ENCODE measurements at places on chromosomes 5 and 9.
A peak's percentile ranks its signal among the peaks of the same experiment; 100 is the strongest.

GRCh38 chr5:176362233-176362490 is 598 bp upstream of the KIAA1191 start:
- no peak for DNase-seq

DNA sequence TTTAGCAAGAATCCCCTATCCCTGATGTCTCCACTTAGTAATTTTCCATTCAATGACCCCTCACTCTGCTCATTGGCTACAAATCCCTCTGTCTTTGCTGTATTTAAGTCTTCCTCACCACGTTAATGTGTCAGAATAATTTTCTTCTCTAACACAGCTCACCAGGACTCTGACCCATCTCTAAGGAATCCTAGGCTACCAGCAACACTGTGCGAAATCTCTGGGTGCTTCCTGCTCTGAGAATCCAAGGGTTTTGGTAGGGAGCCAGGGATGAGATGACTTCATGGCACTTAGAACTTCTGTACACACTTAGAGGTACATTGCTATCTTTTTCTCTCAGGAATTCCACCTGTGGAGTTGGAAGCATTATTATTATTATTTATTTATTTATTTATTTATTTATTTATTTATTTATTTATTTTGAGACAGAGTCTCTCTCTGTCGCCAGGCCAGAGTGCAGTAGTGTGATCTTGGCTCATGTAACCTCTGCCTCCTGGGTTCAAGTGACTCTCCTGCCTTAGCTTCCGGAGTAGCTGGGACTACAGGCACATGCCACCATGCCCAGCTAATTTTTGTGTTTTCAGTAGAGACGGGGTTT is 53.5 kb downstream of the FOXI1 start:
- DNase-seq: no peak

GRCh38 chr9:129007035-129007765 is 20.9 kb downstream of the SH3GLB2 start:
- no peak for DNase-seq

GRCh38 chr5:54743997-54744788 is 226.6 kb downstream of the SNX18 start:
- DNase-seq: no peak

GRCh38 chr5:126869005-126869451 is 92.1 kb downstream of the LMNB1 start:
- peak; percentile 22 for DNase-seq

GRCh38 chr5:171418982-171419687 is at the start of gene FGF18:
Gene FGF18, plus strand, starts transcription at chr5:171419647. Its CDS starts 553 bp downstream, at chr5:171420200.
- DNase-seq: no peak

GRCh38 chr9:102975251-102975650 is 19.9 kb upstream of the CYLC2 start:
- DNase-seq: no peak

DNA sequence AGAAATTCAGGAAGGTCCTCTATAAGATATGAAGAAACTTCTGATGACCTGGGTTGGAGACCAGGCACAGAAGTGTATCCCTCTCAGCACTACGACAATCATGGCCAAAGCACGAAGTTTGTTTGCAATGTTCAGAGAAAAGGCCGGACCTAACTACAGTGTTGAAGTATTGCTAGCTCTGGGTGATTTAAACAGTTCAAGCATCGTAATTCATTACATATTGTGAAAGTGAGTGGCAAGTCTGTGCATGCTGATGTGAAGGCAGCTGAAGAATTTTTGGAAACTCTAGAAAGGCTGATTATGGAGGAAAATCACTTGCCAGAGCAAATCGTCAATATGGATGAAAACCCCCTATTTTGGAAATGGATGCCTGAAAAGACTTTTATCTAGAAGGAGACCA is 67.2 kb upstream of the PANK3 start:
- DNase-seq: no peak

GRCh38 chr5:149702934-149703646 is 27.0 kb upstream of the PPARGC1B start:
- no peak for DNase-seq

DNA sequence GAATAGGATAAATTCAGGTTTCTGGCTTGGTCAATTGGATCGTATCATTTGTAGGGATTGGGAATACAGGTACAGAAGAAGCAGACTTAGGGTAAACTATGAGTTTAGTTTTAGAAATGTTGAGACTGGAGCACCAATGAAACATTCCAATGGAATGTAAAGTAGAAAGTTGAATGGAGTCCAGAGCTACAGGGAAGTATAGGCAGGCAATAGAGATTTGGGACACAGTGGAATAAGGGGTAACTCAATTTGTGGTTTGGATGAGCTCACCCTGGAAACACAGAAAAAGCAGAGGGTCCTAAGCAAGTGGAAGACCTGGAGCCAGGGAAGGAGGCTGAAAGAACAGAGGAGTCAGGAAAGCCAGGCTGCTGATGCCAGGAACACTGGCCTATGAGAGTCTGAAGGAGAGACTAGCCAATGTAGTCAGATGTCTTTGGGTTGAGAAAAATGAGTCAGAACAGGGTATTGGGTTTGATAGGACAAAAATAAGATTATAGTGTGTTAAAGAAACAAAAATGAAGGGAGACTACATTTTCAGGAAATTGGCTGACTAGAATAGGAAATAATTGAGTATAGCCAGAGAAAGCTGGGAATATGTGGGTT is 72.8 kb downstream of the STARD4 start:
- DNase-seq: no peak

DNA sequence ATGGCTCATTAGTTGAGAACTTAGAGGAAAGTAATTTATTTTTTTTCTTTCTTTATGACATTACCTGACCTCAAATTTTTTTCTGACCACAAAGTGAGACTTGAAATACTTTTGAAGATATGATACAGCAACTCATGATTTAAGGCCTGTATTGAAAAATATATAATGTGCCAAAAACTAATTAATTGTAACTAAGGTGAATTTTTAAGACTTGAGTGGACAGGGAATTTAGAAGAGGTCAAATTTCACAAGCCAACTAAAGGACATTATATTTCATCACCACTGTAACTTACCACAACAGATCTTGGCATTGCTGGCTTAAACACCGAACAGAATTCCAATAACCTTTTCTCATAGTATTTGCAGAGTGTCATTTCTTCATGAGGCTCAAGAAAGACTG is 1.8 kb downstream of the CCNH start:
- no peak for DNase-seq

- DNase-seq: no peak
These were observed 8.9 kb upstream of the SH3TC2 start for GRCh38 chr5:149071756-149072155.

DNA sequence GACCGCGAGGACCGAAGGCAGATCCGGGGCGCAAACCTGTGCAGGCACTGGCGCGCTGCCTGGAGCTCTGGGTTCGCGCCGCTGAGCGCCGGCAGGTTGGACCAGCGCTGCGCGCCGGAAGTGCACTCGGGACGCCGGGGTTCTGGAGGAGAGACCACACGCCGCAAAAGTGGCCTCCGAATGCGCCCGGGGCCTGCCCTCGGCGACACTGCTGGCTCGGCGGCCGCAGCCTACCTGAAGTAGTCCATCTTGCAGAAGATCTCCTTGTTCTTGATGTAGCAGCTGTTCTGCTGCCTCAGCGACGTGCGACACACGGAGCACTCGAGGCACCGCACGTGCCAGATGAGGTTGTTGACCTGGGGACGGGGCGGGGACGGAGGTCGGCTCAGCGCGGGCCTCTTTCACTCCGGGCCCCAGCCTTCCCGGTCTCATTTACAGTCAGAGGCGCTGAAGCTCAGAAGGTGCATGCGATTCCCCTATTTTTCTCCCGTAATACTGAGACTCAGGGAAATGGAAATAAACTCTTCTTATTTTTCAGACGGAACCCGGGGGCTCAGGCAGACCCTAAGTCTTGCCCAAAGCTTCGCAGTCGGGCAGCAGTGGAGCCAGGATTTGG is 2.5 kb downstream of the LHX6 start:
- no peak for DNase-seq

GRCh38 chr5:163789870-163790269 is 284.5 kb downstream of the MAT2B start:
- no peak for DNase-seq

DNA sequence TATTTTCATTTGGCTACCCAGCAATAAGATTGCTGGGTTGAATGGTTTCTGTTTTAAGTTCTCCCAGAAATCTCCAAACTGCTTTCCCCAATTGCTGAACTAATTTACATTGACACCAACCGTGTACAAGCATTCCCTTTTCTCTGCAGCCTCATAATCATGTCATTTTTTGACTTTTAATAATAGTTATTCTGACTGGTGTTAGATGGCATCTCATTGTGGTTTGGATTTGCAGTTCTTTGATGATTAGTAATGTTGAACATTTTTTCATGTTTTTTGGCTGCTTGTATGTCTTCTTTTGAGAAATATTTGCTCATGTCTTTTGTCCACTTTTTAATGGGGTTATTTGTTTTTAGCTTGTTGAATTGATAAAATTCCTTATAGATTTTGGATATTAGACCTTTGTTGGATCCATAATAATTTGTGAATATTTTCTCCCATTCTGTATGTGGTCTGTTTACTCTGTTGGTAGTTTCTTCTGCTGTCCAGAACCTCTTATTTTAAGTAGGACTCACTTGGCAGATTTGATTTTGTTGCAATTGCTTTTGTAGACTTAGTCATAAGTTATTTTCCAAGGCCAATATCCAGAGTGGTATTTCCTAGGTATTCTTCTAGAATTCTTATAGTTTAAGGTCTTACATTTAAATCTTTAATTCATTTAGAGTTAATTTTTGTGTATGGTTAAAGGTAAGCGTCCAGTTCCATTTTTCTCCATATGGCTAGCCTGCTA is 793.7 kb downstream of the BRINP1 start:
- DNase-seq: no peak

DNA sequence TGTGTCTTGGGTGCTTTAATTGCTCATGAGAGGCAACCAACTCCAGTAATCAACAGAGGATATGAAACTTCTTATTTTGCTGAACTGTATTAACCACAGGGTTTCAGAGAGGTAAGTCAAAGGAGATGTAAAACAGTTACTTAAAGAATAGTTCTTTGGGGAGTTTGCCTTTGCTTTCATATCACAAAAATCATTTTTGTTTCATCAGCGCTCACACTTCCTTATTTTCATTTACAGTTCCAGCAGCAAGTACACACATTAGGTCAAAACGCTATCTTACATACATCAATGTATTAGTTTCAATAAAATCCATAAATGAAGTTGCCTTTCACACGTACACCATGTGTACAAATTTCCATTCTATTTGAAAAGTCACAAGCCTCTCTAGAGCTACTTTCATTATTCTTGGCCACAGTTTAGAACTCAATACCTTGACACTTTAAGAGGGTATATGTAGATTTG is 50.1 kb downstream of the ST8SIA4 start:
- DNase-seq: no peak

GRCh38 chr5:116305899-116306298 is 221.1 kb downstream of the COMMD10 start:
- no peak for DNase-seq

GRCh38 chr5:58335518-58335917 is 124.4 kb downstream of the PLK2 start:
- DNase-seq: no peak

GRCh38 chr9:17824616-17825264 is 245.9 kb downstream of the SH3GL2 start:
- no peak for DNase-seq

DNA sequence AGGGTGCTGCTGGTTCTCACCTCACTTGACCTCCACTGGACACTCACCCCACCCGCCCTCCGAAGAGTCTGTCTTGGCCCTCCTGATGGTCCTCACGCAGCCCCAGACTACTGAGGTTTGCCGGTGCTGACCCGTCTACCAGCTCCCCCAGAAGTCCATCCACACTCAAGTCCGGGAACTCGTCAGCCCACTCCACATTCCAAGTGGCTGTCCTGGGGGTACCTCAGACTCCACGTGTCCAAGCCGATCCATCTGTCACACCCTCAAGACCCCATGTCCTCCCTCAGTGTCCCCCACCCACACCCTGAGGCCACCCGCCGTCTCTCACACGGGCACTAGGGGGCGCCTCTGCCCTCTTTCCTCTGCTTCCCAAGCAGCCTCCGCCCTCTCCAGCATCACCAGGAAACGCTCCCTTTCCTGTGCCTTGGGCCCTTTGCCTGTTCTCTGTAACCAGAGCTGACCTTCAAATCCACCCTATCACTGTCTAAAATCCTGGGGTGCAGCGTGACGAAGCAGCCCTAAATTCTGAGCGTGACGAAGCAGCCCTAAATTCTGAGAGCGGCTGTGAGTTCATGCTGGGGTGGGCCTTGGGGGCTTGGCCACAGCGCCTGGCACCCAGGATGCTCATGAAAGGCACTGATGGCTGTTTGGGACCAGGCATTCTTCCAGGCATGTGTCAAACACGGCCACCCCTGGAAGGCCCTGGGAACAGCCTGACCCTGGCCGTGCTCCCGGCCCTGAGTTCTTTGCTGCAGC is 95.7 kb downstream of the KCNT1 start:
- DNase-seq: no peak

DNA sequence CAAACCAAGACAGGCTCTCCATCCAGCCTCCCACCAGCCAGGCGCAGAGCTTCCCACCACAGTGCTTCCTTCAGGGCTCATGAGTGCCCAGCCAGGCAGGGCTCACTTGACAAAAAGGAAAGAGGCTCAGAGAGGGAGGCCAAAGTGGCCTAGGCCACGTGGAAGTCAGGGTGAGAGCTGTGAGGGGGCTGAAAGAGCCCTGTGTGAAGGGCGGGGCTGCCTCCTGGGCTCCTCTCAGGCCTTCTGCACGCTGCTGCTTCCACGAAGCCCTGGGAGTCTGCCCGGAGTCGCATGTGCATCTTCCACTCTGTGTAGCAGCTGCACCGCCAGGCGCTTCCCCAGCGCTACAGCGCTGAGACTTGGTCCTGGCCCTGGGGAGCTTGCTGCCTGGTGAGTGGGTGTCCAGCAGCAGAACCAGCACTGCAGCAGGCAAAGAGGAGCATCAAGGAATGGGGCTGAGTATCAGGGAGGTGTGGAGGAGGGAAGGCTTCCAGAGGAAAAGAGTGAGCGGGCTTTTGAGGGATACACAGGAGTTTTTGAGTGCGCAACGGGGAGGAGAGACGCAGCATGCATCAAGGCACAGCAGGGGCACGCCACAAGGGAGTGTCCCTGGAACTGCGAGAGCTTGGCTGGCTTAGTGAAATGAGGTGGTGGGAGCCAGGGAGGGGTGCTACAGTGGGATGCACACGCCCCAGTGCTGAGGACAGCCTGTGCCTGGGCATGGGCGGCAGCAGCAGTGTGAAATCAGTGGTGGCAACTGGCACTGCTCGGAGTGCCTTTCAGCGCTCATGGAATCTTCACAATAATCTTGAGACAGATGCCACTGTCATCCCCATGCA is 178.0 kb downstream of the GAPVD1 start:
- DNase-seq: no peak

DNA sequence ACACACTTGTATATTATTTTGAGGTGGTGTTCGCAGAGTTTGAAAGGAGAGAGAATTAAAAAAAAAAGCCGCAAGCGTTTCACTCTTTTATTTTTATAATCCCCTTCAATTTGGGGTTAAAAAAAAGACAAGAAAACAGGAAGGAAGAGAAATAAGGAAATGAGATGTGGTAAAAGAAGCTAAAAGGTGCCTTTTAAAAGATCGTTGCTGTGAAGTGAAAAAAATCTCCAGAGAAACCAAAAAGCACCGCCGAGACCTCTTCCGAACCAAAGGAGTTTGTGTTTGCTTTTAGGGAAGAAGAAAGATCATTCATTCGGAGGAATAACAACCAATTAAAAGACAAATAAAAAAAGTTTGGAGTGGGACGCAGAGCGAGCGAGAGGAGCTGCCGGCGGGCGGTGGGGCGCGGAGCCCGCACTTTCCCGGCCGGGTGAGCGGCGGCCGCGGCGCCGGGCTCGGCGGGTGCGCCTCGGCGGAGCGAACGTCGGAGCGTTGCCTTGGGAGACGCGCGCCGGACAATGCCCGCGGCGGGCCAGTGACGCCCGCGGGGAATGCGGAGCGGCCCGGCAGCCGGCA is 355 bp downstream of the TLE4 start:
- DNase-seq: no peak

- DNase-seq: no peak
These were observed 913.1 kb downstream of the EFNA5 start for GRCh38 chr5:106757672-106758071.
